ENCODE measurements at places on chromosomes 11 and 22.

DNA sequence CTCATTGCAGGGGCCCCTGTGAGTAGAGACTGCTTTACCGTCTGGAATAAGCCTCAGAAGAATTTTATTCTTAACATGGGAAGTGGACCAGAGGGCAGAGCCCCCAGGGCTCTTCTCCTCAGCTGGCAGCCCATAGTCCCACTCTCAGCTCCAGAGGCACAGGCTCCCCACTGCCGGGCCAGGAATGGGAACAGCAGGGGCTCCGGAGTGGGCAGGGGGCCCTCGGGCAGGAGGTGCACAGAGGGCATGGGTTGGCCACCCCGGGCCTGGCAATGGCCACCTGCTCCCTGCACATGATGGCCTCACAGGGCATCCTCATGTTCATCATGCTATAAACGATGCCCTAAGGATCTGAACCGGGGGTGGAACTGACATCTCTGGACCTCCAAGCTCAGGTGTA lies 1469.7 kb downstream of the BRD1 start:
- DNase-seq, result no peak

DNA sequence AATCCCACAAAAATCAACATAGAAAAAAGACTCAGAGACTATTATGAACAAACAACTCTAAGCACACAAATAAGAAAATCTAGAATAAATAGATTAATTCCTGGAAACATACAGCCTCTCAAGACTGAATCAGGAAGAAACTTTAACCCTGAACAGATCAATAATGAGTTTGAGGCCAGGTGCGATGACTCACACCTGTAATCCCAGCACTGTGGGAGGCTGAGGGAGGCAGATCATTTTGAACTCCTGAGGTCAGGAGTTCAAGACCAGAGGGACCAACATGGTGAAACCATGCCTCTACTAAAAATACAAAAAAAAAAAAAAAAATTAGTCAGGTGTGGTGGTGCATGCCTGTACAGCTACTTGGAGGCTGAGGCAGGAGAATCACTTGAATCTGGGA lies 499.5 kb upstream of the LUZP2 start:
- no peak for DNase-seq

DNA sequence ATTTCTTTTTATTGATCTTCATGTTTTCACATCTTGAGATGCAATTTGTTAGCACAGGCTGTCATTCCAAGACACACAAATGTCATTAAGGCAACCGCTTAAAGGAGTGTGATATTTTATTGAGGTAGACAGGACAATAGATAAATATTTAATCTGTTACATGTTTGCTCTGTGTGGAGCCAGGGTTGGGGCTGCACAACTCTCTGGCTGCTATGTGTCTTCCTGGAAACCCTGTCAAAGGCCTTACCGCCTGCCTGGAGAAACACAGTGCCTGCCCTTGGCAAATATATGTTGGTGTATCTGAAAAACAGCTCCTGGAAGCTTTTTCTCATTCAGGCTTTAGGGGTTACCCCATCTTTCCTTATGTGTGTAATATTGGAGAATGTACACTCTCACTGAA lies 139.7 kb upstream of the TEAD1 start:
- no peak for DNase-seq

DNA sequence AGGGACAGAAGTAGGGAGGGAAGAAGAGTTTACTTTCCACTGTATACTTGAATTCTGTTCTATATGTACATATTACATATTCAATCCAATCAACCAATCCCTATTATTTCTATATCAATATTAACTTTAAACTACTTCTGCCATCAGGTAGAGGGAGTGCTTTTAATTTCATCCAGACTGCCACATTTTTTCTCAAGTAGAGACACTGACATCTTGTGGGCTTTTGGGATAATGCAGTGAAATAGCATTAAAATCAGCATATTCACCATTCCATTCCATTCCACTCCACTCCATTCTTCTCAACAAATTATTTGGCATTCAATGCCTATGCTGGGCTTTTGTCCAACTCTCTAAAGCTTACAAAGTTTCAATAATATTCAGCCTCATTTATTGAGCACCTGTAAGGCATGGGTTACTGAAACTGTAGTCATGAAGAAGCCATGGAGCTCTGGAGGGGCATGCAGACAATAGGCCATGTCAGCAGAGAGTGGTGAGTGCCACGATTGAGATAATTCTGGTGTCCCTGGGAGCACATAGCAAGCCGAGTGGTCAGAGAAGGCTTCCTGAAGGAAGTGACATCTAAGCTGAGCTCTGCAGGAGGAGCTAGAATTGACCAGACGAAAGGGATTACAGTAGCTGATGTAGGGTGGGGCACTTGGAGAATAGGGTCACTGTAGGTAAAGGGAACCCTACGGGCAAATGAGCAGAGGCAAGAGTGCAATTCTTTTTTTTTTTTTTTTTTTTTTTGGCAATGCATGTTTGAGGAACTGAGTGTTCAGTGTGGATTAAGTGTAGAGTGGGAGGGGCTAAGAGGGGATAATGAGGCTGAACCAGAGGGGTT lies 12.8 kb upstream of the CLPB start:
- peak; percentile 10 for DNase-seq

Measured in NCI-H187 (cell line).